GM04504 (cell line): ENCODE measurements at places on chromosomes 12 and 14.
A peak's percentile ranks its signal among the peaks of the same experiment; 100 is the strongest.

DNA sequence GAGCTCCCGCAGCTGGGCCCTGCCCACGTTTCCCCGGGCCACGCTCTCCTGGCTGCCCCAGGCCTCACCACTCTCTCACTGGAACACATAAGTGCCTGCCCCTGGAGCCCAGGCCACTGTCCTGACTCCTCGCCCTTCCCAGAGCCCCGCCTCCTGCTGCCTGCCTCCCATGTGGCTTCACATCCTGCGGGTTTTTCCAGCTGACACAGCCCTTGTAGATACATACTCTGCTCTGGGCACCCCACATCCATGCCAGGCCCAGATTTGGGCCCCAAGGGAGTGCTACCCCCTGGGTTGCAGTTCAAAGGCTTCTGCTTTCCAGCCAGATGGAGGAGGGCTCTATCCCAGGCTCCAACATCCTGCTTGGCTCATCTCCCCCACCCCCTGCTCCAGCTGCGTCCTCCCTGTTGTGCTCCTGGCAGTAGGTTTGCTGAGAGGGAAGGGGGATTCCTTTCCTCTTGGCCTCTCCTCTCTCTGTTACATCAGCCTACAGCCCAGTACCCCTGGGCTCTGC, 60.1 kb downstream of the TSPAN9 start:
- DNase-seq = no peak

- DNase-seq = no peak
These were observed 4.0 kb downstream of the KRT5 start for GRCh38 chr12:52515927-52516831.

GRCh38 chr12:44465139-44465538, 411.0 kb downstream of the NELL2 start:
- no peak for DNase-seq

DNA sequence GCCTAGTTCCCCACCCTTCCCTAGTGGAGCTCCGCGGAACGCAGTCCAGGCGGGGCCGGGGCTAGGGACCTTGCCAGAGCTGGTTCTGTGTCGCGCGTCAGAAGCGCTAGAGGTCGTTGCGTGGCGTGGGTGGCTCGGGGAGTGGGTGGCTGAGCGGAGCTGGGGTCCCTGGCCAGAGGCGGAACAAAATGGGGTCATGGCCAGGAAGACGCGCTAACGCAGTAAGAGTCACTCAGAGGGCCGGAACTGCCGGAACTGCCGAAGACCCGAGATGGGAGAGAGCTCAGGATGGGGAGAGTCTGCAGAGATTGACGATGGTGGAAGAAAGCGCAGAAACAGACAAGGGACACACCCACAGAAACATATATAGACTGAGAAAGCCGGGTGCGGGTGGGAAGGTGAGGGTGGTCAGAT, 4.8 kb downstream of the DGKA start:
- DNase-seq = no peak

DNA sequence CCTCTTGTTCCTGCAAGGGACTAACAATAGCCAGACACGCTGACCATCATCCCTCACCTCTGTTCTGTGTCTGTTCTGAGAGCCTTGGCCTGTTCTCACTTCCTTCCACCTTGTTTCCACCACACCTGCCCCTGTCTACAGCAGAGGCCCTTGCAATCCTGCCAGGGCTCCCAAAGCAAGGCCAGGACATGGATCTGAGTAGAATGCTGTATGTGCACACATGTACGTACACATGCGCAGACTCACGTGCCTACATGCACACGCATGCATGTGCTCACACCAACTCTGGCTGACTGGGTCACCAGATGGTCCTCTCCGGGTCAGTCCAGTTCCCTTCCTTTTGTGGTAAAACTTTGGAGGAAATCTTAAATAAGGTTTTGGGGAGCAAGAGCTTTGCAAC, 133.0 kb upstream of the C14orf180 start:
- DNase-seq = no peak

DNA sequence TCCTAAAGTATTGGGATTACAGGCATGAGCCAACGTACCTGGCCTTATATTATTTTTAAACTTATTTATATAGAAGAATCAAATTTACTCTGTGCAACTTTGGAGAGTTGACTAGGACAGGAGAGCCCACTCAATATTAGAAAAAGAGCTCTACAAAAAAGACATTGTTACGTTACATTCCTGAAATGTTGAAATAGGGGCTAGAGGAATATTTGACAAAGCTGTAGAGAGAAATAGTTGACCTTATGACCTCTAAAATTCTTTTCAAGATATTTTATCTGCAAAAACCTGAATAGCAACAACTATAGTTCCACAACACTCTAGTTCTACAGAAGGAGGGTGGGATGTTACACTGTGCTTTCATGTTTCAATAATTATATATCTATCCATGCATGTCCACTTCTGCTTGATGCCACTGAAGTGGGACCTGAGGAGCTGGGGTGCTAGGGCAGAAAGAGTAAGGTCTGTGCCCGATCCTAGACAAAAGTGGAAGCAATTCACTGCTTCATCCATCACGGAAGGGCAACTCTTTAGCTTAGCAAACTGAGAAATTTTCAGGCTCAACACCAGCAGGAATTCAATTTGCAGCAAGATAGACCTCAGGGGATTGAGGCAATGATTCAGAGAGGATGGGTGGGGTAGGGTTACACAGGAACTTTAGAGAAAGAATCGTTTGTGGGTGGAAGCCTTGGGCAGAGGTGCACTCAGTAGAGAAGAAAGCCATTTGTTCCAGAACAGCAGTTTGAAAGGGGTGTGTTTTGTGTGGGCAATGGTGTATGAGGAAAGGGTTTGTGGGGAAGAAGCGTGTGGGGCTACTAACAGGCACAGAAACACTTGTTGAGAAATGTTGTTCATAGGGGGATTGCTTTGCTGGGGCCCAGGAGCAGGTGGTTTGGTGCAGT, 16.0 kb upstream of the RNASE10 start:
- DNase-seq = no peak

DNA sequence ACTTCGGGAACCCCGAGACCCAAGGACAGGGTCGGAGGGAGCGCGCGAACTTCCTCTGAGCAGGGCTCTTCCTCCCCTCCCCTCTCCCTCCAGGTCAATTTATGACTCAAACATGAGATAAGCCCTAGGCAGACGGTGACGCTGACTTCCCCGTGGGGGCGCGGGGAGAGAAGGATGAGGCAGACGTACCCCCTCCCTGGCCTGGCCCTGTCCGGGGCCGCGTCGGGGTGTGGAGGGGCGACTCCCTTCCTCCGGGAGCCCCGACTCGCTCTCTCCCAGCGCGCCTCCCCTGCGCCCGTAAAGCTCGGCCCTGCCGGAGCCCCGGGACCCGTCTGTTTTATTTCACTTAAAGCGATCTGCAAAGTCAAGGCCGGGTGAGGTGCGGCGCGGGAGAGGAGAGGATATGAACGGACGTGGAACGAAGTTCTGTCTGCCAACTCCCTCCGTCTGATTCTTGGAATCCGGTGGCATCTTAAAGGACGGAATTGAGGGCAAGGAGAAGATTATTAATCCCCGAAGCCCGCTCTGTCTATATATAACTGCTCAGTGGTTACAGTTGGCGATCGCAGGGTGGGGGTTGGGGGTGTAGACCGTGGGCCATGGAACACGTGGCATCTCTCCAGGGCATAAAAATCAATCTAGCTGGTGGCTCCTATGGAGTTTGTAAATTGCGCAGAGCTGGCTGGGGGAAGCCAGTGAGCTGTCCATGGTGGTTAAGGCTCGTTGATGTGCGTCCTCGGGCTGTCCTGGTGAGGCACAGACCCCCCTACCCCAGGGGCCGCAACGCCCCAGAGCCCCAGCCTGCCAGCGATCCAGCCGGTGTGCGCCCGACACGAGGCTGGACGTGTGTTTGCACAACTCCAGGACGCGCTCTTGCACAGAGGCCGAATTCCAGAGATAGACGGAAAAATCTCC, 2.9 kb upstream of the PTHLH start:
- no peak for DNase-seq

GRCh38 chr12:106195621-106196027, 52.2 kb downstream of the CKAP4 start:
- peak; percentile 89 for DNase-seq
